ENCODE measurements at places on chromosomes 2 and 18.
A peak's percentile ranks its signal among the peaks of the same experiment; 100 is the strongest.

DNA sequence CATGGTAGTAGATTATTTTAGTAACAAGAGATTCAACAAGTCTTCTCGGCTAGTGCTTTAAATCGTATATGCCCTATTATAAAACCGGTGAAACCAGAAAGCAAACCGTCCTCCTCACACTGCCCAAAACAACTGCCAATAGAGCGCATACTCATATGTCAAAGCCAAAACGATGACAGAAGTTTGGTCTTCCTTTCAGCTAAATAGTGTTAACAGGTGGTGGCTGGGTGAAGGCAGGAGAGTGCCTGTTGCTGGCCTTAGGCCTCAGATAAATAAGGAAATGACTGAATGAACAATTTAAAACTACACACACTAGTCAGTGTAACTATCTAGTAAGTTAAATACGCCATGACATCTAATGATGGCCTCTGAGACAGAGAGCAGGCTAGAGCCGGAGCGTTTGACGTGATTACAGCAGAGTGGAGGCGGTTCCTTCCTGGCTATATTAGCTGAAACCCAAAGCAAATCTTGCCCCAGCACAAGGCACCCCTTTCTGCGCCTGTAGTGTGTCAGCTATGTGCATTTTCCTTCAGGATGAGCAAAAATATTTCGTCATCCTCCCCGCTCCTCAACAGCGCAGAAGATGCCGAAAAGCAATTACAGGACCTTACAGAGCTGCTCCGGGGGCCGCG, 1.6 kb downstream of the LONRF2 start:
- DNase-seq = no peak
- peaks cover 60% of the 10 kb centered on the region for H3K27me3 ChIP-seq

DNA sequence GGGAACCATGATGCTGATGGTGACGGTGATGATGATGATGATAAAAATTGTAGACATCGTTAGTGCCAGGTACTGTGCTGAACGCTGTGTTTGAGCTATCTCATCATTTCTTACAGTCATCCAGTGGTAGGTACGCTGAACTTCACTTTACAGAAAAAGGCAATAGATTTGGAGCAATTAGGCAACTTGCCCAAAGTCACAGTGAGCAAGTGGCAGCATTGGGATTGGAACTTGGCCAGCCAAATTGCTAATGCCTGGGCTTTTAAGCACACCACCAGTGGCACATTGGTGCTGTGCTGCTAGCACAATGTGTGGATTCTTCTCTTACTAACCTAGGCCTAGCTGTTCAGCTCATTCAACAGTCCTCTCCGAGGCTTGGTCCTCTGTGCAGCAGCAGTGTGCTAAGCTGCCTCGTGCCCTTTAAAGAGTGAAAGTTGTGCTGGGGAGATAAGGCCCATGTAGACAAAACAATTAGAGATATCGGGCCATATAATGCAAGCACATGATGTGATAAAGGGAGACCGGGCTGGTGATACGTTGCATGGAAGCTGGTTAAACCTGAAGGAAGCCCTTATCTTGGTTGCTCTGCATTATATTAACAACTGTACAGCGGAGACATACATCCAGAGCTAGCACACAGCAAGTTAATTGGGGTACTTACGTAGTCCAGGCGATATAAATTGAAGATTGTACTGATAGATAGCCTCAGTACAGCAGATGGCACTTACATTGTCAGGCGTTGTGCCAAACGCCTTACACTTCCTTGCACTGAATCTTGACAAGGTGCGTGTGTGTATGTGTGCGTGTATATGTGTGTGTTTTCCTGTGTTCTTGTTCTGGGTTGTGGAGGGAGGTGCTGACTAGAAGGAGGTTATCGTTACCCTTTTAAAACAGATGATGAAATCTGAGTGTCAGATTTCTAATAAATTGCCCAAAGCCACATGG, 28.4 kb downstream of the HK2 start:
- no peak overlapping the region for H3K4me3 ChIP-seq
- peak overlapping the region; percentile 82 for H3K27ac ChIP-seq

GRCh38 chr2:201788371-201788770, 7.6 kb upstream of the ALS2 start:
- H3K27me3 ChIP-seq = no peaks in the 10 kb centered on the region
- no peak for DNase-seq
- H3K36me3 ChIP-seq = no peaks in the 10 kb centered on the region
- H3K4me1 ChIP-seq = no peaks in the 10 kb centered on the region
- H3K4me3 ChIP-seq = no peak overlapping the region

GRCh38 chr2:160826496-160826895, 332.9 kb upstream of the RBMS1 start:
- DNase-seq = no peak
- H3K4me1 ChIP-seq = no peaks in the 10 kb centered on the region
- H3K36me3 ChIP-seq = no peaks in the 10 kb centered on the region
- no peak overlapping the region for H3K27ac ChIP-seq
- no peak overlapping the region for H3K4me3 ChIP-seq

GRCh38 chr2:10007435-10007834, 35.9 kb upstream of the KLF11 start:
- H3K36me3 ChIP-seq = no peaks in the 10 kb centered on the region
- H3K27ac ChIP-seq = peak overlapping the region; percentile 11
- no peaks in the 10 kb centered on the region for H3K27me3 ChIP-seq
- H3K4me3 ChIP-seq = no peak overlapping the region
- H3K4me1 ChIP-seq = peaks cover 27% of the 10 kb centered on the region

GRCh38 chr2:183011743-183012142, 26.5 kb downstream of the NCKAP1 start:
- H3K36me3 ChIP-seq = no peaks in the 10 kb centered on the region
- H3K27ac ChIP-seq = no peak overlapping the region
- DNase-seq = no peak
- no peak overlapping the region for H3K4me3 ChIP-seq

DNA sequence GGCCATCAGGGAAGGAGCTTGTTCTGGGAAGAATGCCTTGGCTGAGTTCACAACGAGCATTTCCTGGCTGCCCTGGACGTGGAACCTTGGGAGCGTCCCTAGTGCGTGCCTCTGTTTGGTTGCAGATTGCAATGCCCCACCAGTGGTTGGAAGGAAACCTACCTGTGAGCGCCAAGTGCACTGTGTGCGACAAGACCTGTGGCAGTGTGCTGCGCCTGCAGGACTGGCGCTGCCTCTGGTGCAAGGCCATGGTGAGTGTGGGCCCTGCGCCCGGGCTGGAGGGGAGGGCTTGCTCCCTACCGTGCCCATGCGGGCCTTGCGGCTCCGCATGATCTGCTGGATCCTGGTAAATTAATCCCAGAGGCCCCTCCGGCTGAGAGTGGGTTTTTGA, 81.9 kb downstream of the DGKD start:
- DNase-seq = peak; percentile 1
- H3K4me1 ChIP-seq = peaks cover 3% of the 10 kb centered on the region
- H3K4me3 ChIP-seq = no peak overlapping the region

DNA sequence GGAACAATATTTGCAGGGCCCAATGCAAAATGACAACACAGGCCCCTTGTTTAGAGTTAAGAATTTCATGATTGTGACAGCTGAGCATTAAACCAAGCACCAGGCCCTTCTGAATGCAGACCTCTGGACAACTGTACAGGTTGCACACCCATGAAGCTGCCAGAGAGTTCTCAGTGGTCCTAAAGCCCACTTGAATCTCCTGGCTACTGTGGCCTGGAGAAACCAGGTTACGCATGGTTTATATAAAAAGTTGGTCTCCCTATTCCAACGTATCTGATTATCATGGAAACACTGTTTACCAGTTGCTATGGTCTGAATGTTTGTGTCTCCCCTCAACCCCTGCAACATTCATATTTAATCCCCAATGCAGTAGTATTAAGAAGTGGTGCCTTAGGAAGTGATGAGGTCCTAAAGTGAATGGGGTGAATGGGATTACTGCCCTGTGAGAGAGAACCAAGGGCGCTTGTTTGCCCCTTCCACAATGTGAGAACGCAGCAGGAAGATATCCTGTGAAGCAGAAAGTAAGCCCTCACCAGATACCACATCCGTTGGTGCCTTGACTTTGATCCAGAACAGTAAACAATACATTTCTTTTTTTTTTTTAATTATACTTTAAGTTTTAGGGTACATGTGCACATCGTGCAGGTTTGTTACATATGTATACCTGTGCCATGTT, 48.0 kb upstream of the ANXA4 start:
- no peak overlapping the region for H3K4me3 ChIP-seq
- H3K27me3 ChIP-seq = no peaks in the 10 kb centered on the region
- H3K36me3 ChIP-seq = no peaks in the 10 kb centered on the region
- peak overlapping the region; percentile 23 for H3K27ac ChIP-seq

- H3K27me3 ChIP-seq = no peaks in the 10 kb centered on the region
- no peaks in the 10 kb centered on the region for H3K36me3 ChIP-seq
- H3K4me1 ChIP-seq = peaks cover 52% of the 10 kb centered on the region
- no peak for DNase-seq
- H3K4me3 ChIP-seq = peak overlapping the region; percentile 66
- H3K27ac ChIP-seq = peak overlapping the region; percentile 89
Observed at GRCh38 chr2:240569523-240569997, 1.3 kb downstream of the RNPEPL1 start.

DNA sequence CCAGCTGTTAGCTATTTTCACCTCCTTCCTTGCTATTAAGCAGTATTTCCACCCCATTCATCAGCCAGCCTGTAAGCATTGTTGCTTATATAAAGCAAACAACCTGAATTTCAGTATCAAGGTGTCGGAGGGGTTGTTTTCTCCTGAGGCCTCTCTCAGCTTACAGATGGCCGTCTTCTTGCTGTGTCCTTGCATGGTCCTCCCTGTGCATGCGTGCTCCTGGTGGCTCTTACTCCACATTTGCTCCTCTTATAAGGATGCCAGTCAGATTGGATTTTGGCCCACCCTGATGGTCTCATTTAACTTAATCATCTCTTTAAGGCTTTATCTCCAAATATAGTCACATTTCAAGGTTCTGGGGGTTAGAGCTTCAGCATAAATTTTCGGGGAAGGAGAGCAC, 2.6 kb downstream of the MAIP1 start:
- H3K27me3 ChIP-seq = no peaks in the 10 kb centered on the region
- peaks cover 30% of the 10 kb centered on the region for H3K36me3 ChIP-seq
- H3K27ac ChIP-seq = no peak overlapping the region
- no peak overlapping the region for H3K4me3 ChIP-seq
- no peak for DNase-seq

- DNase-seq = no peak
- no peaks in the 10 kb centered on the region for H3K27me3 ChIP-seq
- H3K4me3 ChIP-seq = no peak overlapping the region
- H3K27ac ChIP-seq = no peak overlapping the region
- H3K4me1 ChIP-seq = no peaks in the 10 kb centered on the region
- no peaks in the 10 kb centered on the region for H3K36me3 ChIP-seq
Observed at GRCh38 chr2:138640921-138641676, 139.1 kb downstream of the NXPH2 start.

DNA sequence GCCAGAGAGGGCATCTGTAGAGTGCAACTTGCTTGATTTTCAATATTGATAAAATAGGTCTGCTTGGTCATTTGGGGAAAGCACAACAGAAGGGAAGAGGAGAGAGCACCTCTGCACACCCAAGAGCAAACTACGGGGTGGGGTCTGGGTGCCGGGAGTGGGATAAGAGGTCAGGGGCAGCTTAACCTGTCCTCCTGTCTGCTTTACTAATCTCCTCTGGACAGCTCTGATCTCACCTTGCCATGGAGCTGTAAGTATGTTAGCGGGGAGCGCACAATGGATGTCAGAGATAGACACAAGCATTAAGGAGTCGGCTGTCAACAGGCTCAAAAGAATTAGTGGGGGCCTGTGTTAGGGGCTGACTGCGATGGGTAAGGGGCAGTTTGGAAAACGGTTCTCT, 328.7 kb downstream of the CYRIA start:
- H3K4me1 ChIP-seq = no peaks in the 10 kb centered on the region
- no peaks in the 10 kb centered on the region for H3K36me3 ChIP-seq
- H3K4me3 ChIP-seq = no peak overlapping the region
- H3K27ac ChIP-seq = no peak overlapping the region
- no peak for DNase-seq
- no peaks in the 10 kb centered on the region for H3K27me3 ChIP-seq

DNA sequence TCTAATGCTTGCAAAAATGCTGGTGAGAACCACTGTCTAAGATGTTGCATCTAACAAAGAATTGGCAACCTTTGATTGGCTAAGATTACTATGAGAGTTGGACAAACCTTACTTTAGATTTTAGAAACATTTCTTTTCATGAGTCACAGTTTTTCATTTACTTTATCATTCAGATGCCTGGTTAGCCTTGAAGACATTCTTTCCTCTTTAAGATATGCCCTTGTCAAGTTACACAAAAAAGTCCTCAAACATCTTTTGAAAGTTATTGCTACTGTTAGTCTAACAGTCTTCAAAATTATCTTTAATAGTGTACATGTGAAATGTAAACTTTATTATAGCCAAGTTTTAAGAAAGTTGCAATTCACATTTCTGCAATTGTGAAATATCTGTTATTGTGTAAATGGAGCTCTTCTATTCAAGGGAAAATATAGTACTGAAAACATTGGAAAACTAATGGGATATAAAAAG, 276.3 kb downstream of the RND3 start:
- H3K36me3 ChIP-seq = no peaks in the 10 kb centered on the region
- H3K27me3 ChIP-seq = no peaks in the 10 kb centered on the region
- no peak for DNase-seq
- H3K4me1 ChIP-seq = peaks cover 1% of the 10 kb centered on the region
- no peak overlapping the region for H3K4me3 ChIP-seq

DNA sequence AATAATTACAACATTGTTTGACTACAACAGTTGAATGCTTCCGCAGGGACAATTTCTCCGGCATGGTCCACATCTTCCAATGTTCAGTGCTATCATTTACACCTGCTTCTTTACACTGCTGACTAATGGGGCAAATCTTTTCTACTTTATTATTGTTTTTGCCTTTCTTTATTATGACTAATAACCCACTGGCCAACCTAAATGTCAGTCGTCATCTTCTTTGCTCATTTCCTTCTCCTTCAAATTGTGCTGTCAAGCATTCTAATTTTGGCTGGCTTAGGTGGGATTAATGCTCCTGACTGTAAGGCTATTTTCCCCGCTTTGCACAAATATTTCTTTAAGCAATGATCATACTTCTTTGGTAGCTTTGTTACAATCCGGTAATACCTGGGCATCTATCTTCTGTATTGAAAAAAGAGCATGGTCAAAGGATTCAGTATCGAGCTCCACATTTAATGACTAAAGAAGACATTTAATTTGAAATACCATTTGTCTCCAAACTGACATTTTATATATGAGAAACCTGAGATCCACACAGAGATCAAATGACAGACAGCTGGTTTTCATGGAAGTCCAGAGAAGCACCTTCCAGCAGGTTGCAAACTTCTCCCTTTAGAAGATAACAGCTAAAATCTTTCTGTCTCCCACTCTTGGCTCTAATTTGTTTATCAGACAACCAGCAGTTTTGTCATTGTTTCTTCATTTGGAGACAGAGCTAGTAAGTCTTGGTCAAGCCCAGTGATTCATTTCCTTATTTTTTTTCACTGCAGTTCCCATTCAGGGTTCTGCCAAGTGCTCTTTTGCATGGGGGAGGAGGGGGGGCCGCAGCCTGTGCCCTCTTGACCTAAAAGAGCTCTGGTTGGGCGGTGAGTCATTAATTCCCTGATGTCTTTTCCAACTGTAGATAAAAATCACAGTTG, 132.9 kb downstream of the SOCS6 start:
- no peak overlapping the region for H3K4me3 ChIP-seq
- peak; percentile 68 for DNase-seq
- H3K36me3 ChIP-seq = no peaks in the 10 kb centered on the region
- peak overlapping the region; percentile 54 for H3K27ac ChIP-seq
